ENCODE measurements at places on chromosomes 1 and 21.

DNA sequence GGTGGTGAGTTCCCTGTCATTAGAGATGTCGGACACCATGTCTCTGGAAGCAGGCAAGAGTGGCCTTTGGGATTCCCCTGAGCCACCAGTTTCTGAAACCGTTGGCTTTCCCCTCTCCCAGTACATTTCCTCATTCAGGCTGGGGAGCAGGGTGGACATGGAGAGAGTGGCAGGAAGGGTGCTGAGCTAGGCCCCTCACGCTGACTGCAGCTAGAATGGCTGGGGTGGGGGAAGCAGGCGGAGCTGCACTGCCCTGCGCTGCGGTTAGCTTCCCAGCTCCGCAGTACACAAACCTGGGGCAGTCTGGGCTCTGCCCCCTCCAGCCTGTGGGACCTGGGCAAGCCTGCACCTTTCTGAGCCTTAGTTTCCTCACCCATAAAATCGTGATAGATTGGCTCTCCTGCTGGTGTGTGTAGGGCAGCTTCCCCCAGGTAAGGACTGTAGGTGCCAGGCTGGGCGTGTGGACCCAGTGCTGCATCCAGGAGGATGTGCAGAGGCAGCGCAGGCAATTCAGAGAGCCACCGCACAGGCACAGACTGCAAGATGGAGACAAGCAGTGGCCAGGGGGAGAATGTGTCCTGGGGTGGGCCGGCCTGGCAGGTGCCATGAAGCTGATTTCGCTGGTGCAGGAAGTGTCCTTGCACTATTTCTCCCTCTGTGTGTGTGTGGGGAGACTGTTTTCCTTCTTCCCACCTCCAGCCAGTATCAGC lies 3.0 kb downstream of the PLA2G2F start:
- DNase-seq: no peak

GRCh38 chr1:174678657-174679056 lies 230.9 kb downstream of the GPR52 start:
- DNase-seq: no peak

DNA sequence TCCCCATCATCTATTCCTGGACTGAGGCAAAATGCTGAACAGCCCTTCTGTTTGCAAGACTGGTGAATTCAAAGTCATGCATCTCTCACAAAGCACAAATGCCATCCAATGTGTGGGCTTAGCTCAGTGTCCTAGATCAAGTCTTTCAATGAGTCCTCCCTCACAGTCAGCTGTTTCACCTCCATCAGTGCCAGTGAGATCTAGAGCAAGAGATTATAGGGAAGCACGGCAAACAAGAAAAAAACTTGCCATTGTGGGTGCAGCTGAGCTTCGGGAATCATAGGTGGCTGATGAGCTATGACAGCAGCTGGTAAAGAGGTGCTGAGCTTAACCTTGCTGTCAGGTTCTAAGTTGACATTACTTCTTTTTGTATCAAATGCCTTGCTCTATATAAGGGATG lies 130.2 kb downstream of the LMX1A start:
- no peak for DNase-seq

GRCh38 chr1:198607714-198608113 lies 31.1 kb upstream of the PTPRC start:
- no peak for DNase-seq

- no peak for DNase-seq
Measured at GRCh38 chr1:156859523-156860112, 701 bp upstream of the INSRR start.

DNA sequence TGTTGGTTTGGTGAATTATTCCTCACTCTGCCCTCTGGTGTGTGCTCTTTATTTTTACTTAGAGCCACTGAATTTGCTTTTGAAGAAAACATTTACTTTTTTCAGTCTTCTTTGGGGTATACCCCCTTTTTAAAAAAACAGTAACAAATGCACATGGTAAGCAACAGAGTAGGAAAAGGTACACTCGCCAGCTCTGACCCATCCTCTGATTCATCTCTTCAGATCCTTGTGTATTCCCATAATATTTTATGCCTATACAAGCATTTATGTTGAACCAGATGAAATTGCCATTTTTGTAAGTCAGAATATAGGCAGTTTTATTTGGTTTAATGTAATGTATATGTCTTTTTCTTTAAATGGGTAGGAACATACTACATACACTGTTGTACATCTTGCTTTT lies 28.3 kb downstream of the TTC3 start:
- DNase-seq: no peak

GRCh38 chr1:59137276-59137615 lies 159.6 kb upstream of the FGGY start:
- no peak for DNase-seq

DNA sequence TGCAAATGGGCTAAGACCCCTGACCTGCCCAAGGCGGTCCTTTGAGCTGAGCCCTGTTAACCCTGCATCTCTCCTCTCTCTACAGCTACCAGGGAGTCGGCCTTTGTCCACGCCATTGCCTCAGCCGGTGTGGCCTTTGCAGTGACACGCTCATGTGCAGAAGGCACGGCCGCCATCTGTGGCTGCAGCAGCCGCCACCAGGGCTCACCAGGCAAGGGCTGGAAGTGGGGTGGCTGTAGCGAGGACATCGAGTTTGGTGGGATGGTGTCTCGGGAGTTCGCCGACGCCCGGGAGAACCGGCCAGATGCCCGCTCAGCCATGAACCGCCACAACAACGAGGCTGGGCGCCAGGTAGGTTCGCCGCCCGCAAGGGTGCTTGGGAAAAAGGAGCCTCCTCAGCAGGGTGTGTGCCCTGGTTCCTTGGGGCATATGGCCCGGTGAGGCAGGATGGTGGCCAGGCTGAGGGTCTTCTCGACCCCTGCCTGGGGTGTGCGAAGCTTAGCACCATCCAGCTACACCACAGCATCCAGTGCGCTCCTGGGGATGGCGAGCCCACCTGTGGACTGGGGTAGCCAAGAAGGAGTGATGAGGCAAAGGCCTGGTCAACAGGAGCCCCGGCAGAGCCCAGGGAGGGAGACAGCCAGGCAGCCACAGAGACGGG lies 31.8 kb upstream of the ARF1 start:
- no peak for DNase-seq

GRCh38 chr1:107926436-107927080 lies 38.4 kb downstream of the VAV3 start:
- DNase-seq: no peak

DNA sequence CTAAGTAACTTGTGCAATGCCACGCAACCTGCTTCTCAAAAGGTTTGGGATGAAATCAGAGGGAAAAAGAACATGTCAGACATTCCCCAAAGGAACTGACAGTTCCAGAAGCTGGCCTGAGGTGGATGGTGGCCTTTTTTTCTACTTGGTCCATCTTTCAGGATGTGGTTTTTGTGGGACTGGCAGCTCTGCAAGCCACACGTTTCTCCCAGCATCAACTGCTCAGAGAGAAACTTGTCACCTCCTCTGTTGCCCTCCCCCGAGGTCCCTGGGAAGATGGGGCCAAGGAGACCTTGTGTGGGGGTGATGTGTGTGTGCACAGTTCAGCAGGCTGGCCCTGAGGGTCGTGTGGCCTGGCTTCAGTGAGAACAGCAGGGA lies 2.5 kb upstream of the DHRS3 start:
- DNase-seq: no peak

DNA sequence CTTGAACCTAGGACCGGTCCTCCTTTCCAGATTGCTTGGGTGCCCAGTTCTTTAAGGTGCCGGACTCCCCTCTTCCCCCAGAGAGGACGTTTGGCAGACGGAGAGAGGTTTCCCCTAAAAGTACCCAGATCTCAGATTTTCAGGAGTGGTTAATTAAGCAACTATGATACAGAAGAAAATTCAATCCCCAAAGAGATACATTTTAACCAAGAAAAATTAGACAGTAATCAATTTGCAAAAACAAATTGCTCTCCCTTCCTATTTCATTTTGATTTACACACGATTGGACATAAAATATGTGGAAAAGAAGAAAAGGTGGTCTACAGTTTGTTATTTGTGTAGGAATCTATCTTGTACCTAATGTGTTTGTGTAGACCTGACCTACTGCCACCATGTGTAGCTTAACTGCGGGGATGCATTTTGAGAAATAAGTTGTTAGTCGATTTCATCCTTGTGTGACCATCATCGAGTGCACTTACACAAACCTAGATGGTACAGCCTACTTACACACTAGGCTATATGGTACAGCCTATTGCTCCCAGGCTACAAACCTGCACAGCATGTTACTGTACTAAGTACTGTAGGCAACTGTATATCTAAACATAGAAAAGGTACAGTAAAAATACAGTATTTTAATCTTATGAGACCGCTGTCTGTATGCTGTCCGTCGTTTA lies 755 bp downstream of the RPAP2 start:
- DNase-seq: no peak

- DNase-seq: no peak
Measured at GRCh38 chr1:156098784-156099183, 15.7 kb upstream of the LMNA start.

DNA sequence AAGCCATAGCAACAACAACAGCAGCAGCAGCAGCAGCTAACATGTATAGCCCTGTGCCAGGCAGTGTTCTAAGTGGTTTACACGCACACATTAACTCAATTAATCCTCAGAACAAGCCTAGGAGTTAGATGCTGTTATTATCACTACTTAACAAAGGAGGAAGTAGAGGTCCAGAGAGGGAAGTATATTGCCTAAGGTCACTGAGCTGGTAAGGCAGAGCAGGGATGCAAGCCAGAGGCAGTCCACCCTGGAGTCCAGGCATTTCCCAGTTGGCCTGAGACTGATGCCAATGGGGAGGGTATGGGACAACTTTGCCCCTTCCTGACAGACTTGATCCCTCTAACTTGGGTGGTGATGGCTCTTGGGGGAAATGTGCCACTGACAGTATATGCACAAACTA lies 6.8 kb downstream of the CDC14A start:
- DNase-seq: no peak

DNA sequence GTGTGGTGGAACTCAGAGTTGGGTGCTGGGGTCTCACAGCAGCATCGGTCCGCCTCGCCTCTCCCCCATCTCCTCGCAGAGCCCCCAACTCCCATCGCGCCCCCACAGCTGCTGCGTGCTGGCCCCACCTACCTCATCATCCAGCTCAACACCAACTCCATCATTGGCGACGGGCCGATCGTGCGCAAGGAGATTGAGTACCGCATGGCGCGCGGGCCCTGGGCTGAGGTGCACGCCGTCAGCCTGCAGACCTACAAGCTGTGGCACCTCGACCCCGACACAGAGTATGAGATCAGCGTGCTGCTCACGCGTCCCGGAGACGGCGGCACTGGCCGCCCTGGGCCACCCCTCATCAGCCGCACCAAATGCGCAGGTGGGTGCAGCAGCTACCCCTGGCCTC lies 24.2 kb downstream of the PTPRU start:
- no peak for DNase-seq

GRCh38 chr1:245698860-245699259 lies 544.1 kb downstream of the KIF26B start:
- no peak for DNase-seq

DNA sequence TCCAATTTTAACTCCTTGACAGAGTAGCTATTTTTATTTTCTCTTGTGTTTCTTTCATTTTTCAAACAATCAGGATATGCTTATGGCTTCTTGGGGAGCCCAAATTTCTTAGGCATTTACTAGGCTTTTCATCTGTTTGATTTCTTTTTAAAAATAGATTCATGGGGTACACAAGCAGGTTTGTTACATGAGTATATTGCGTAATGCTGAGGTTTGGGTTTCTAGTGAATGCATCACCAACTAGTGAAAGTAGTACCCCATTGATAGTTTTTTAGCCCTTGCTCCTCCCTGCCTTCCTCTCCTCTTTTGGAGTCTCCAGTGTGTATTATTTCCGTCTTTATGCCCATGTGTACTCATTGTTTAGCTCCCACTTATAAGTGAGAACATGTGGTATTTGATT lies 190.7 kb downstream of the CENPF start:
- DNase-seq: no peak

GRCh38 chr21:45335761-45336534 lies 48.3 kb upstream of the POFUT2 start:
- no peak for DNase-seq

GRCh38 chr1:192632188-192632587 lies 3.8 kb upstream of the RGS13 start:
- no peak for DNase-seq

DNA sequence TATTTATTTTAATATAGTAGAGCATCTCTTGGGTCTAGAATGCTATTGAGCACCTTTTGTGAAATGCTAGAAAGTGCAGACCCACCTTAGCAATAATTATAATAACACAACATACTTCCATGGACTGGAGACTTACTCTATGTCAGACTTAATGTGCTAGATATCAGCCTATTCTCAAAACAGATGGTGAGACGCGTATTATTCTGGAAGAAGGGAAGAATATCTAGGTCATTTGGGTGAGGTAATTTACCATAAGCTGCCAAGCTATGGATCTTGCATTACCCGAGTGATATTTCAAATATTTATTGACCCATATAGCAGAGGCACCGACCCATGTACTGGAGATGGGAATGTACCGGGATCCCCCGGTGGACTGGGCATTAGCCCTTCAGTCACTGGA lies 20.6 kb upstream of the IFNLR1 start:
- DNase-seq: no peak

DNA sequence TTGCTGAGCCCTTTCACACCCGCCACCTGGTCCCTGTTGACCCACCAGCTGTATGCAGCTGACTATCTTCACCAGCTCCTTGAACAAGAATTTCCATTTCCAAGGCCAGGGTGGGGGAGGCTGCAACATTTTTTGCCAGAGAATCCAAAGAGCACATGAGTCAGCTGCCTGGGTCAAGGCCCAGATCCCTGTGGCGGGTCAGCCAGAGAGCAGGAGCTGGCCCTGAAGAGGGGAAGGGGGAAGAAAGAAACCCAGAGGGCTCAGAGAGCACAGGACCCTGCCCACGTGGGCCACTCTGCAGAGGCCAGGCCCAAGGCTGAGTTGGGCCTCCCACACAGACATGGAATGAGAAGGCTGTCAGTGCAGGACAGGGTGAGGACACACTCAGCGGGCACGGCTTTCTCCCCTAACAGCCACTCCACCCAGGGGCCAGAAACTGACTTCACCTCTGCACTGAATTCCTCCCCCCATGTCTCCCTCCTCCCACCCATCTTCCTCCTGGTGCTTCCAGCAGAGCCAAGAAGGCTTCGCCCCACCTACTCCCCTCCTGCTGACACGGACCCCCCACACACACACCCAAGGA lies 28.9 kb downstream of the S100A6 start:
- no peak for DNase-seq

- no peak for DNase-seq
Measured at GRCh38 chr1:40795811-40796586, 12.4 kb downstream of the KCNQ4 start.

All from NCI-H2081 treated with DMSO at 0.1 percent for 48 hours (cell line).